ENCODE measurements at places on chromosomes 6 and 20.

- peak; percentile 27 for DNase-seq
These were observed 71.5 kb upstream of the LAMP5 start for GRCh38 chr20:9442858-9443257.

DNA sequence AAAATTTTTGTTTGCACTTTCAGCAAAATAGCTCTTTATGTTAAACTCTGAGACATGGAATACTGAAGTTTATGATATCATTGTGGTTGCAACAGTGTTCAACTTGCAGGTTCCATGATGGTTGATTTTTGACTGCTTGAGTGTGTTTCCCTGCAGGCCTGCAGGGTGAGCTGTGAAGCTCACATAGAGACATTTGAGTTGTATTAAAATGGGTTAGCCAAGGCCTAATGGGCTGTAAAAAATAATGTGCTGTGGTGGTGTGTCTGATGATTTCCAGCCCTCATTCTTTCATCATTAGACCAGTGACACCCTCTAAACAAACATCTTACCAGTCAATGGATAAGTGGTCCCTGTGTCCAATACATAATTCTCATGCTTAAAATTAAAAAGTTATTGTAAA lies 321.4 kb downstream of the FARS2 start:
- DNase-seq: peak; percentile 33

DNA sequence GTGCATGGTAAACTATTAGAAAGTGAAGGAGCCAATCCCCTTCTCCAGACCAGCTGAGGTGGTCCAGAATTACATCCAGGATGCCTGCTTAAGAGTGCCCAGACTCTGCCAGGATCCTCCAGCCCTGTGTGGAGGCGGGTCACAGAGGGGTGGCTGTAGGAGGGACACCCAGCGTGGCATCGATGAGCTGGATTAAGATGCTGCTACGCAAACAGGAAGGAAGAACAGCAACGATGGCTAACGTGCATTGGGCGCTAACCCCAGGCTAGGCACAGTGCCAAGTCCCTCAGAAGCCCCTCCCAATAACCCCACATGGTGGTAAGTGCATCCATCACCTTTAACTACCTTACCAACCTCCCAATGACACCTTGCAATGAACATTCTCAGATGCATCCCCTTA lies 63.9 kb upstream of the MRPS10 start:
- DNase-seq: no peak

- no peak for DNase-seq
These were observed 111.6 kb upstream of the EEF1E1 start for GRCh38 chr6:8213995-8214394.

DNA sequence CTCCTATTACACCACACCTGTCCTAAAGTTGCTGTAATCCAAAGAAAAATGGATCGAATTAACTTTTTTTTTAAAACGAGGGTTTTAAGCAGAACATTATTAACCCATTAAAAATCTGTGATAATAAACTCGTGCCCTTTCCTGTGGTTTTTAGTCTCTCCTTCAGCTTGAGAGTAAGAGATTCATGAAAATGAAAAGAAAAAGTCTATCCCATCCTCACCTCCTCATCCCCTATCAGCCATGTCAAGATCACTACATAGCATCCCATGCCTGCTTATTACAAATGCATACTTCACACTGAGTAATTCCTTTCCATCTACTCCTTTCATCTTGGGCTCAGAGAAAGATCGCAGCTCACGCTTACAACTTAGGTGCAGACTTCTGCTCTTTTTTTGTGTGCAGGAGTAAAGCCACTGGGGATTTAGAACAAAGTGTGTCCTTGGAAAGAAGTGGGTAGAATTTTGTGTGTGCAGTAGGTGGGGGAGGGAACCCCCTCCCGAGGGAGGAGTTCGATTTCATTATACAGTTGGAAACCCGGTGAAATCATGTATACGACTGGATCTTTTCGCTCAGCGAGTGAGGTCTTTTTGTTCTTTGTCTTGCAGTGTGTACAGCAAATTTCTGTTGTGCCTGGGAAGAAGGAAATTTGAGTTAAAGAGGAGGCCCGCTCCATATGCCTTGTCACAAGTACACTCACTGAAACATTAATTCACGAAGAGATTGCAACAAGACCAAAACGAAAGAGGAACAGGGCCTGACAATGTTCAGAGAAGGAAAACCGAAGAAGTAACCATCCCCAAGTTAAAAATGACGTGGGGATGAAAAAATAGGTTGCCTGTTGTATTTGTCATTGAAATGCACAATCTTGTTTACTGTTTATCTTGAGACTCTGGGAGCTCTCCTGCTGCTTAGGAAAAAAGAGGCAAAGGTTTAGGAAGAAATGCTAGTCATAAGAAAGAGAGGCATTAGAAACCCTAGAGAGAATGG lies 146.5 kb upstream of the ZNF217 start:
- DNase-seq: peak; percentile 62

DNA sequence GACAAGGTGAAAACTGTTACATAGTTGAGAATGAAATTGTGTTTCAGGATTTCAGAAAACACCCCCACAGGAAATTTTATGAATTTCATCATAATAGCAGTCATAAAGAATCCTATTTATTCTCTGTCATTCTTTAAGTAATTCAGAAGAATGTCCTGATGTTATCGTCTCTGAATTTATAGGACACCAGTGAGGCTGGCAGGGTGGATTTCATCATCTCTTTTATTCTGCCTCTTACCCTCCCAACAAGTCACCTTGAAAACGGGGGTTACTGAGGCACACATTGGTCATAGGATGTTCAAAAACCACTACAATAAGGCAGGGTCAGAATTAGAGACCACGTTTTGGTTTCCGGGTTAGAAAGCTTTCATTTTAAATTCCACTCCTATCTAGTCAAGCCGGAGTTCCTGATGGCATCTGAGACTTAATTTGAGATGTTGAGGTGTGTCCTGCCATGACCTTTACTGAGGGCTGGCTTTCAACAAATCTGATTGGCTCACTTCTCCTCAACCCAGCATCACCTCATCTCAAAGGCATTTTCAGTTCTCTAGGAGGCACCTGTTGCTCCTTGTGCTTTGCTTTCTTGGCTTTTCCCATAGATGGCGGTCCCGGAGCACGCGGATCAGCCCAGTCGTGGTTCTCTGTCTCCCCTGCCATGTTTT lies 230.6 kb upstream of the SUPT3H start:
- DNase-seq: peak; percentile 71
